ENCODE measurements at places on chromosomes 12 and 14. TPM values are rescaled to one million over a fixed set of nuclear protein-coding genes. Genes with fewer than 3 reads are reported as not detected.

ACVRL1 gene
- 46.8 TPM for total RNA-seq

RNF212B gene
- total RNA-seq: not detected

TMEM253 gene
- total RNA-seq: 1.6 TPM

DNA sequence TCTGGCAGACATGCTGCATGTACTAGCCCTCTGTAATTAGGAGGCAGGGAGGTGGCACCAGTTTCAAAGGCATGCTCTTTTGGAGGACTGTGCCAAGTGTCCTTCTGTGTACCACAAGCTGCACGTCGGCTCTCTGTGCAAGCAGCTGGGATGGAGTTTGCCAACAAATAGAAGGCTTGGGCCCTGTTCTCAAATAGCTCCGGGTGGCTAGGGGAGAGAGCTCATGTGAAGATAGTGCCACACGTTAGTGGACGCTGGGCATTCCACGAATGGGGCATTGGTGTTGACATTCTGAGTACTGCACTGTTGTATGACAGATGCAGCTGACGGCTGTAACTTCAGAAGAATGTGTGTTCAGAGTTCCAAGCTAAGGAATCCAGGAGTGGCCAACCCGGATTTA is 4.4 kb downstream of the AACS start:
- DNase-seq: no peak
